SK-N-MC (cell line): ENCODE measurements at places on chromosomes 5 and 9.

- DNase-seq = no peak
Observed at GRCh38 chr5:90386099-90386710, 23.4 kb downstream of the CETN3 start.

DNA sequence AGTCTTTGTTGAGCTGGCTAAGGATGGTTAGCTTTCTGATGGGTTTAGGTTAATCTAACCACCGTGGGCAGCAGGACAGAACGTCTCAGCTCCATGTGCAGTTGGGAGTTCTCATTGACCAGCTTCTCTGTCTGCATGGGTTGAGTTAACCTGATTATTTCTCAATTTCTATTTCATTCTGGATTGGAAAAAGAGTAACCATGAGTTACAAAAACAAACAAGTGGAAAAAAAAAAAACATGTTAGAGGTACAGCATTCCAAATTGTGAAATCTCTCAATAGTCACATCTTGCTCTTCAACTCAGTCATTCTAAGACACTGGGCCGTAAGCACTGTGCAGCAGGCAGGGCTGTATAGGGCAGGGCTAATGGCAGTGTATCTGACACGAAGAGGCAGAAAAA is 343.7 kb upstream of the KLF4 start:
- DNase-seq = no peak

DNA sequence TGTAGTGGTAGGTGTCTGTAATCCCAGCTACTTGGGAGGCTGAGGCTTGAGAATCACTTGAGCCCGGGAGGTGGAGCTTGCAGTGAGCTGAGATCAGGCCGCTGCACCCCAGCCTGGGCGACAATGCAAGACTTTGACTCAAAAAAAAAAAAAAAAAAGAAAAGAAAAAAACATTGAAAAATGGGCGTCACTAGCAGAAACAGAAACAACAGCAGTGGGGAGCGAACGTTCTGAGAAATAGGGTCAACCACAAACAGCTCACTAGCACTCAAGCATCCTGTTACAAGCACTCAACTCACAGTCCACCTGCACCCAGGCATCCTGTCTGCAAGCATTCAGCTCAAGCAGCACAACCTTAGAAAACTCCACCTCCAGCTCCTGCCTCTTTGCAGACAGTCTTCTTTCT is 17.2 kb downstream of the TRIM14 start:
- no peak for DNase-seq

DNA sequence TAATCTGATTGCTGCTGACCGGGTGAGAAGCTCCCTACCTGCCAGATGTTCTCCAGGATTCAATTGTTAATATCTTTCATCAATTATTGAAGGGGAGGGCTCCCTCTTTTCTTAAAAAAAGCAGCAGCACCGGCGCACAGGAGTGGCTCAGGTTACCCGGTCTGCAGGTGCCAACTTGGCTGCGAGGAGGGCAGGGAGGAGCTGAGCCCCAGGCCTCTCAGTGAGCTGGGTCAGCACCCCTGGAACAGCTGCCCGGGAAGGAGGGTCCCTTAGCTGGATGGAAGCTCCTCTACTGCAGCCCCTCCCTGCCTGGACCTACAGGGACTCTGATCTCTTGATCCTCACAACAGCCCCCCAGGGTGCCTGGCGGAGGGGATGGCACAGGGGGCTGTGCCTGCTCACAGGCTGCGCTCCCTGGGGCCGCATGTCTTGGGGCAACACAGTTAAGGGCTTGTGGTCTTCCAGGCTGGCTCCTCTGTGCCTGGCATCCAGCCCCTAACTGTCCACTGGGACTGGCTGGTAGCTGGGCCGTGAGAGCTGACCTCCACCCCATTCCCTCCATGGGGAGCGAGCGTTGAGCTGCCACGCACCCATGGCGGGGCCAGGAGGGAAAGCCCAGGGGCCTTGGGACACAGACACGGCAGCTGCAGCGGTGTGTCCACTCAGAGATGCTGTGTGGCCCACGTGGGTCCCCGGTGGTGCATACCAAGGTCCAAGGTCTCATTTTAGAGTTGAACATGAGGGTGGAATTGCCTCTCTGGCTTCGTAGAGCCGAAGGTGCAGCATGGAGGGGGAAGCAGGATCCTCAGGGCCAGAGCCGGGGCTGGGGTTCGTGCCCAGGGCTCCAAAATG is 28.6 kb upstream of the TMEM250 start:
- DNase-seq = no peak

DNA sequence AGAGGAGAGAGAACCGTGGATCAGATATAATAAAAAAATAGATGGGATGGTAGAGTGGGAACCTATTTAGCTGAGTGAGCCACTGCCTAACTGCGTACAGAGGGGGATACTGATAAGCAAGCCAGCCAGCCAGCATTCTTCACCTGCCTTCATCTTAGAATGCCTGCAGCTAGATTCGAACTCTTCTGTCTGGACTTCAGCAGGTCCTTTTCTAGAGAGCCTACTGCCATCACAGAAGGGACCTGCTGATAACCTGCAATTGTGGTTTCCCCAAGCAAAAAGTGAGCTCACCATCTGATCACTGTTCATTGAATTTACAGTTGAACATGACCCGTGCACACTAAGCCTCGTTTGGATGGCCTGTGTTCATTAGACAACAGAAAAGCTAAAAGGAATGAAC is 109.4 kb downstream of the CDC42SE2 start:
- DNase-seq = no peak

GRCh38 chr5:106290841-106291240 is 1379.9 kb downstream of the EFNA5 start:
- no peak for DNase-seq
